ENCODE measurements at places on chromosomes 16 and 17.

- no peak for DNase-seq
Measured at GRCh38 chr17:37273409-37274051, 102.3 kb upstream of the C17orf78 start.

GRCh38 chr17:42436391-42436790 lies 13.3 kb upstream of the CAVIN1 start:
- no peak for DNase-seq

DNA sequence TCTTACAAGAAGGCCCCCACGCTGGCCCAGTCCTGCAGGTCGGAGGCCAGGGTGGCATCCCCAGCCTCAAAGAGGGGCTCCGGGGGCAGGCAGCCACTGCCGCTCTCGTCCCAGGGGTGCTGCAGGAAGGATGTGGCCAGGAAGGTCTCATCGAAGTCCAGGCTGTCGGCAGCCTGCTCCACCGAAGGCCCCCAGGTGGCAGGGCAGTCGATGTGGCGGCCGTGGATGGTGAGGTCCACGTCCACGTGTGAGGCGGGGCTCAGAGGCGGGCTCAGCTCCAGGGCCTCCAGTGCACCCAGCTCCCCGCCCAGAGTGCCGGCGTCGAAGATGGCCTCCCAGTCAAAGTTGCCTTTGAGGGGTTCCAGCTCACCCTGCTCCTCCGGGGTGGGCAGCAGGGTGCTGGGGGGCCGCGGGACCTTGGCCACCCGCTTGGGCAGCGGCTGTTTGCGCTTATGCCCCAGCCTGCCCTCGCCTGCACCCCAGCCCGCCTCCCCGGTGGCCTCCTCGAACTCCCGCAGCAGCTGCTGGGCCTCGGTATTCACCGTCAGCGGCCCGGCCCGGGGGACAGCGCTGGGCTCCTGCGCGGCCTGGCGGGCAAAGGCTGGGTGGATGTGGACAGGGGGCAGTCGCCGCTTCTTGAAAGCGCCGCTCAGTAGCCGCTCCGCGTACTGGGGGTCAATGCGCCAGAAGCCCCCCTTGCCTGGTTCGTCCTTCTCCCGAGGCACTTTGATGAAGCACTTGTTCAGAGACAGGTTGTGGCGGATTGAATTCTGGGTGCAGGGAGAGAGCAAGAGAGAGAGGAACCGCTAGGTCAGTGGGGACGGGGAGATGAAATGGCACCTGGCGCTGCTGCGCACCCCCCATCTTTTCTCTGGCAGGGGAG lies 3.5 kb downstream of the FOXJ1 start:
- no peak for DNase-seq

- no peak for DNase-seq
Measured at GRCh38 chr16:88398170-88398873, 15.6 kb downstream of the ZNF469 start.

- DNase-seq, result no peak
Measured at GRCh38 chr16:4870138-4870671, 22.9 kb downstream of the UBN1 start.

DNA sequence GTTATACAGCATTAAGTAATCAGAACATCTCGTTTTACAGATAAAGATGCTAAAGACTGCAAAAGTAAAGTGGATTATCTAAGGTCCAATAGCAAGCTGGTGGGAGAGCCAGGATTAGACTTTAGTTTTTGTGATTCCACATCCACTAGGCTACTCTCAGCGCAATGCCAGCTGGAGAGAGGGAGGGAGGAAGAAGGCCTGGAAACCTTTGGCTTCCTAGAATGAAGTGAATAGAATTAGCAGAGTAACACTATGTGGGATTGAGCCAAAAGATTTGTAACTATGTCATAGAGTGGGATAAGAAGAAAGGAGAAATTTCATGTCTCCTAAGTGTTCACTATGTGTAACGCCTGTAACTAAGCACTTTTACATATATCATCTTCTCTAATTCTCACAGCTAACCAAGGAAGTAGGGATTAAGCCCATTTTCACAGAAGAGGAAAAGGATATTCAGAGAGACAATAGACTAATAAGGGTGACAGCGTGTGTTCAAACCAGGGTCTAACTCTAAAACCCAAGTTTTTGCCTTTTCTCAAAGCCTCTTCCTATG lies 25.4 kb upstream of the NSRP1 start:
- DNase-seq, result no peak
